ENCODE measurements at places on chromosomes 5 and 9.

DNA sequence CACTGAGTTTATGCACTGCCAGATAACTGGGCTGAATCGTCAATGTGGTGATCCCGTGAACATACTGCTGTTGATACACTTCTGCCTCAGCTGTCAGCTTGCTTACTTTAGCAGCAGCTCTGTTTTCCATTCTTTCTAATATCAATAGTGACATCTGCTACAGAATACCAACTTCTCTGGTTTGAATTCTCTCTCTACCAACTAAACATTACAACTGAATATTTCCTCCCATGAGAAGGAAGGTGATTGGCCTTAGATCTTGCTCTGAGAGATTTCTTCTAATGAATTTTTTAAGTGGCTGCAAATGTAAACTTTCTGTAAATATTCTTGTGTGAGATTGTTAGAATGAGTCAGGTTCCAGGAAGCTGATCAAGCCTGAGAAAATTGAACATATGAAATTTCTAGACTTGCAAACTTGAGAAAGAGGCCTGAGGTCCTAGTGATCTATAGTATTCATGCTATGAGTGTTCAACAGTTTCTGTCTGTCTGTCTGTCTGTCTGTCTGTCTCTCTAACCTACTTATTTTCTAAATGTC lies 205.5 kb upstream of the CDKN2B start:
- no peak for DNase-seq

- DNase-seq, result no peak
Observed at GRCh38 chr9:129607027-129607387, 13.9 kb downstream of the C9orf50 start.

DNA sequence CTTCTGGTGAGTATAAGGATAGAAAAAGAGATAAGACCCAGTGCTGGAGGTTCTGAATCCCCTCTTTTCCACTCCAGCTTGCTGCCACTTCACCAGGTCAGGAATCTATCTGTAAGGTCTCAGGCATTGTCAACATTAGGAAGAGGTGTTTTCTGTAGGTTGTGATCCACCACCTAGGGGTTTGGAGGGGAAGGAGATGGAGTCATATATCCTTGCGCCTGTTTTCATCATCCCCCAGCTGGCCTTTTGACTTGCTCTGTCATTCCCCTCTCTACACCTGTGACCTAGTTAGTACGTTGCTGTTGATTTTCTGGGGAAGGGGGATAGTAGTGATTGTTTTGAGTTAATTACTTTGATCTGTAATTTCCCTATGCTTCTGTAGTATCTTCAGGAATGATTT lies 20.5 kb downstream of the SPINK5 start:
- no peak for DNase-seq

DNA sequence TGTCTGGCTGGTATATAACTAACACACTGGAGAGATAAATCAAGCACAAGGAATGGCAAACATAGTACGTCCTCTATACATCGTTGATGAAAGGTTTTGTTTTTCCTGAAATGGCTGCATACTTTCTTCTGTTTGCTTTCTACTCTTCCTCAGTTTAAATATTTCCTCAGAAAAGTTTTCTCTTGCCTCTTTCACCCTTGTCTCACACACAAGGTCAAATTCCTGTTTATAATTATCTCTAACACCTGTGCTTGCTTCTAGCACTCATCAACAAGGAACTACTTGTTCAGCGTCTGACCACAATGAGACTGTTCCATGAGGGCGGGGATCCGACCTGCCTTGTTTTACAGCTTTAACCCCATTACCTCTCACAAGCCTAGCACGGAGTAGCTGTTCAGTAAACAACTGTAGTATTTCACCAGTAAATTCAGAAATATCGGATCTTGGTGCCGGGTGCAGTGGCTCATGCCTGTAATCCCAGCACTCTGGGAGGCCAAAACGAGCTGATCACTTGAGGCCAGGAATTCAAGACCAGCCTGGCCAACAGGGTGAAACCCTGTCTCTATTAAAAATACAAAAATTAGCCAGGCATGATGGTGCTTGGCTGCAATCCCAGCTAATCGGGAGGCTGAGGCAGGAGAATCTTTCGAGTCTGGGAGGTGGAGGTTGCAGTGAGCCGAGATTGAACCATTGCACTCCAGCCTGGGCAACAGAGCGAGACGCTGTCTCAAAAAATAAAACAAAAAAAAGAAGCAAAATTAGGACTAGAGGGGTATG lies 37.0 kb downstream of the NR6A1 start:
- DNase-seq, result no peak

GRCh38 chr5:26932238-26932637 lies 106.1 kb downstream of the CDH9 start:
- DNase-seq, result no peak

- no peak for DNase-seq
Observed at GRCh38 chr5:143601917-143602333, 198.4 kb upstream of the NR3C1 start.

DNA sequence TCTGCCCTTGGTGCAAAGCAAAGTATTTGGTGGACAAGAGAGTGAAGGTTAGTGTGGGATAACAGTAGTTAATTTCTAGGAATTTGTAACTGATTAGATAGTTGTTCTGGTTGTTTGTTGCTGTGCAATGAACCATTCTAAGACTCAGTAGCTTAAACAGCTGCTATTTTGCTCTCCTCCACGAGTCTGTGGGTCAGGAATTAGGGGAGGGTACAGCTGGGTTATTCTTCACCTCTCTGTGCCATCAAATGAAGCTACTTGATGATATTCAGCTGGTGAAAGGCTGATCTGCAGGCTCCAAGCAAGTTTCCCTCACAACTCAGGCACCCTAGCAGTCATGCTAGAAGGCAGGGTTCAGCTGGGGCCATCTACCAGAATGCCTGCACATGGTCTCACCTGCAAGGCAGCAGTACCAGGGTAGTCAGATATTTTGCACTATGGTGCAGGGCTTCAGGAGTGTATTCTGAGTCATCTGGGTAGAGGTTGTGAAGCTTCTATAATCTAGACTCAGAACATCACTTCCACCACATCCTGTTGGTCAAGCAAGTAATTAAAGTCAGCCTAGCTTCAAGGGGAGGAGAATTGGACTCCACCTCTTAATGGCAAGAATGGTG lies 159.5 kb upstream of the SLC28A3 start:
- DNase-seq, result no peak

DNA sequence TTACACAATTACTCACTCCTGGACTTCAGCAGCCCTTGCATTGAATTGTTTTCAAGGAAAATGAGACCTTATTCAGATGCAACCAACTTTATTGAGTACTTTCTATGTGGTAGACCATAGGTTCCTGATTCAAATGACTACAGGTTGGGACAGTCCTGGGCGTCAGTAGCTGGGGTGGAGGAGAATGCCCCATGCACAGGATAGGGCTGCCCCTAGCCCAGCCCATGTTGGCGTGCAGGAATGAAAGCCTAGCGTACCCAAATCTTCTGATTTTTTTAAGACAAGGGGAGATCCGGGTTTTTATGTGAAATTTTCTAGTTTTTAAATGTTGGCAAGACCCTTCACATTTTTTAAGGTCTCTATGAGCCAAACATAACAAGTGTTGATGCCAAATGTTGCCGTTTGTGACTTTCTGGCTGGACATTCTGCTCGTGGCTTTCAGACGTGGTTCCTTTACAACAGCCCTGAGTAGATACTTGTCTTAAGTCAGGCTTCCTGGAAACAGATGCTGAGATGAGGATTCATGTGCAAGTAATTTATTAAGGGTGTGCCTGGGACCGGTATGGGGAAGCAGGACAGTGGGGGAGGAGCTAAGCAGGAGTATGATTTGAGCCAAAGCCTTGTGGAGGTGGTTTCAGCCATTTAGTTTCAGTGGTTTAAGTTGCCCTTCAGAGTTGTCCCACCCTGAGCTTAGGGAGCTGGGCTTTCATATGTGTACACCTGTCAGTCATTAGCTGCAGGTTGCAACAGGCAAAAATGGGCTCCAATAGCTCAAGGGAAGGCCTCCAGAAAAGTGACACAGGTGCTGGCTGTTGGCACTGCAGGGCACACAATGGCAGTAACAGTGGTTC lies 154.1 kb downstream of the NTRK2 start:
- DNase-seq, result no peak

DNA sequence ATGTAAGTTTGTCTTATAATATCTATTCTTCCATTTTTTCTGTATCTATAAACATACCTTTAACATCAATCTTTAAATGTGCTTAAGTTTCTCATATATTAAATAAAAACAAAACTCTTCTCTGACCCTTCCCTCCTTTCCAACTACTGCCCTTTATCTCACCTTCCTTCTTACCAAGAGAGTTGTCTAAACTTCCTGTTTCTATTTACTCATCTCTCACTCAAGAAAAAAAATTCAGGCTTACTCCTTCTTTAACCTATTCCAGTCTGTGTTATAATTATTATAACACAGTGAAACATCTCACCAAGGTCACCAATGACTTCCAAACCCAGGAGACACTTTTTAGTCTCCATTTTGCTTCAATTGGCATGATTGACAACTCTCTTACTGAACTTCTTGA lies 140.9 kb downstream of the CCDC171 start:
- no peak for DNase-seq

- peak; percentile 74 for DNase-seq
Observed at GRCh38 chr9:135030566-135031226, 56.8 kb upstream of the OLFM1 start.

GRCh38 chr9:4243877-4244812 lies 55.7 kb downstream of the GLIS3 start:
- DNase-seq, result no peak

DNA sequence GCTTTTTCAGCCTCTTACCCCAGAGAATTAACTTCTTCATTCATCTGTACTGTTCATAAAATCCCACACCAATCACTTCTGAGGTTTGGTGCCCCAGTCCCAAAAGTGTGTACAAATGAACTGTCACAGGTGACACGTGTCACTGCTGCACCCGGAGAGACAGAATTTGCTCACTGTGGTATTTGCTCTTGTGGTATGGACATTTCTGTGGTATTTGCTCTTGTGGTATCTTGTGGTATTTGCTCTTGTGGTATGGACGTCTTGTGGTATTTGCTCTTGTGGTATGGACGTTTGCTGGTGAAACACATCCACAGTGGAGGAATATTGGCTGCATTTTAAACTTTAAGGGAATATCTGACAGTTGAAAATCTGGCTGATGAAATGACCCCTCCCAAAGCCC lies 214.9 kb upstream of the DAP start:
- DNase-seq, result no peak

DNA sequence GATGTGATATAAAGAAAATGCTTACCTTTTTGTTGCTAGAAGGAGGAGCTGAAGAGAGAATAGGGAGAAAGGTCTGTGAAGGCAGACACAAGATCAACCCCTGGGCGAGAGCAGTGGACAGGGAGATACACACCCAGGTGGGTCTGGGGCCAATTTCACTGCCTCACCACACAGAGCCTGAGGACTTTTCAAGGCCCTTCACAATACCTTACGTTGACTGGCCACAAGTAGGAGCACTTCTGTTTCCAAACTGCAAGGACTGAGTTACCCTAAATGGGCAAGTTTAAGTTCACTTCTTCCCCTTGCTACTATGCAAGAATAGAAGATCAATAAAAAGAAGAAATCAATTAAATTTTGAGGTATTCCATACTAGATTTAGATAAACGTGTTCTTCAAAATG lies 174.5 kb upstream of the SLC12A2 start:
- DNase-seq, result no peak

DNA sequence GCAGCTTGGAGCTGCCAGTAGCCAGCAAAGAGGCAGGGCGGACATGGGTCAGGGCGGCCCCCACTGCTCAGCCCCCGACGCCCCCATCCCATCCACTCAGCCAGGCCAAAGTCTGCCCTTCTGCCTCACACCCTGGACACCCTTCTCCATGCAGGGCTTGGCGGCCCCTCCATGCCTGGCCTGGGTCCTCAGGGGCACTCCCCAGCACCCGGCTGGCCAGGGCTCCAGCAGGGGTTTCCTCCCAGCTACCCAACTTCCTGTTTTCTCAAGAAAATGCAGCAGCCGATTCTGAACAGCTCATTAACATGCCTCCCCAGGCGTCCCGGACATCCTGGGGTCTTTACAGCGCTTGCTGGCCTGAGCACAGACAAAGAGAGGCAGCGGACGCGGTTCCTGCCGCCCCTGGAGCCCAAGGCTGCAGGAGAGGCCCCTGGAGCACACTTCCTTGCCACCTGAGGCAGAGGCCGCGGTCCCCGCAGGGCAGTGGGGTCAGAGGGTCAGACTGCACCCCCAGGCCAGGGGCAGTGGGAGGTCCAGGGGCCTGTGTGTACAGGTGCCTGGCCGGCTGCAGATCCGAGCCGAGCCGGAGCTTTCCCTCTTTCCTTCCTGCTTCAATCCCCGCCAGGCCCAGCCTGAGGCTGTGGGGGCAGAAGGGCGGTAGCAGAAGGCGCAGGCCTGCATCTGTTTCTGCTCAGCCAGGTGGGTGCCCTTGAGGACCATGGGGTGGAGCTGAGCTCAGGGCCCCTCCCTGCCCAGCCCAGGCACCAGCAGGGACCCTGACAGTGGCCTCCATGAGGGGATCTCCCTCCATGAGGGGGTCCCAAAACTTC lies 18.7 kb upstream of the NRARP start:
- DNase-seq, result peak; percentile 60

- DNase-seq, result no peak
Observed at GRCh38 chr5:179170606-179171005, 110.4 kb downstream of the ZNF354C start.

DNA sequence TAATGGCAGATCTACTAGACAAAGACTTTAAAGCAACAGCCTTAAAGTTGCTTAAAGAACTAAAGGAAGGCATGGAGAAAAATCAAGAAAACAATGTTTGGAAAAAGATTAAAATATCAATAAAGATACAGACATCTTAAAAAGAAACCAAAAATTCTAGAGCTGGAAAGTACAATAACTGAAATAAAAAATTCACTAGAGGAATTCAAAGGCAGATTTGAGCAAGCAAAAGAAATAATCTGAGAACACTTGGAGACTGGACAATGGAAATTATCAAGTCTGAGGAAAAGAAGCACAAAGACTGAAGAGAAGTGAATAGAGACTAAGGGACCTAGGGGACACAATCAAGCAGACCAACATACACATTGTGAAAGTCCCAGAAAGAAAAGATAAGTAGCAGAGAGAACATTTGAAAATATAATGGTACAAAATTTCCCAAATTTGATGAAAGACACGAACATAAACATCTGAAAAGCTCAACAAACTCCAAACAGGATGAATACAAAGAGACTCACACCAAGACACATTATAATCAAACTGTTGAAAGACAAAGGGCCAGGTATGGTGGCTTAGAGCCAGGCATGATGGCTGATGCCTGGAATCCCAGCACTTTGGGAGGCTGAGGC lies 26.3 kb downstream of the SIL1 start:
- DNase-seq, result no peak

- DNase-seq, result no peak
Observed at GRCh38 chr5:68046445-68046844, 169.1 kb upstream of the PIK3R1 start.

DNA sequence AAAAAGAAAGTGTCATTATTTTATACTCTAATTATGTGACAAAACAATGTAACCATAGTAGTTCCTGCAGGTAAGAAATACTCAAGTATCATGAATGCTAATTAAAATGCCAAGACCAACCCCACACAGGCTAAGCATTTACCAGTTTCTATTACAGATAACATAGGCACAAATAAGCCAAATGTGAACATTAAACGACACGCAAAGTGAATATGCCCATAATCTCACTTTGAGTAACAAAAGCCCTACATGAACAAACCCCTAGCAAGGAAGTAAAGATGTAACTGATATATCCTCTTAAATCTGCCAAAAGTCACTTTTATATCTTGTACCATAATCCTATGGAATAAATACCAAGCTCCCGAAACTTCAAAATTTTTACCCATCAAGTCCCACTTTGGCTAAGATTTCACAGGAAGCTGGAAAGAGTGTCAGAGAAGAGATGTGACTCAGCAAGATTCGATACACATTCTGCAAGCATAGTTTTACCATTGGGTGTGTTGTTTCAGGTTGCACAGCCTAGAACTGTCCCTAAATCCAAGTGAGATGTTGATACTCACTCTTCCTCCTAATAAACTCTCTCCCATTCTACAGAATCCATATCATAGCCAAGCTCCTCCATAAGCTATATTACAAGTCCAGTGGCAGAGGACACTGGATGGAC lies 28.8 kb downstream of the TRPM6 start:
- DNase-seq, result no peak

All from brain (organoid and tissue), 16 donors.